Glutamatergic neuron (in vitro differentiated cells): ENCODE measurements at places on chromosomes 12 and 14. TPM values are rescaled to one million over a fixed set of nuclear protein-coding genes. Genes with fewer than 3 reads are reported as not detected.

Gene ASB8
- total RNA-seq: 43.5 TPM

- H3K27me3 ChIP-seq: peaks cover 1% of the 10 kb centered on the region
- H3K36me3 ChIP-seq: peaks cover 5% of the 10 kb centered on the region
- H3K27ac ChIP-seq: no peak overlapping the region
- H3K4me3 ChIP-seq: no peak overlapping the region
- no peak for DNase-seq
Observed at GRCh38 chr14:53195949-53196348, 42.8 kb upstream of the DDHD1 start.

Gene SPTB
- 1.9 TPM for total RNA-seq

DNA sequence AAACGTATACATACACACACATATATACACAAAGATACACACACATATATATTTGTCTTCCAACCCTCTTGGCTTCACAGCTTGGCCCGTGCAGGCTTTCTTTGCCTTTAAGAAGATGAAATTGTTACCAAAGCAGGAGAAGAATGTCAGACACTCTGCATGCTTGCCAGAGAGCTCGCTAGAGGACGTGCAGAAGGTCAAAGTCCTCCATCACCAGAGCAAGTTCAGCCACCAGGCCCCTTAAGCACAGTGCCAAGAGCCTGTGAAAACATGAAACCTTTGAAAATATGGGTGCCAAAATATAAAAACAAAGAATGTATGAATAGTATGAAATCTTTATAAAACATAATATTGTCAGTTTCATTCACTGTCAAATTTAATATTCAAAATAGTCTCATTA lies 14.9 kb upstream of the MCRS1 start:
- DNase-seq: no peak
- H3K27me3 ChIP-seq: peaks cover 4% of the 10 kb centered on the region
- peaks cover 28% of the 10 kb centered on the region for H3K4me1 ChIP-seq
- H3K27ac ChIP-seq: no peak overlapping the region
- H3K4me3 ChIP-seq: no peak overlapping the region
- H3K36me3 ChIP-seq: no peaks in the 10 kb centered on the region

DNA sequence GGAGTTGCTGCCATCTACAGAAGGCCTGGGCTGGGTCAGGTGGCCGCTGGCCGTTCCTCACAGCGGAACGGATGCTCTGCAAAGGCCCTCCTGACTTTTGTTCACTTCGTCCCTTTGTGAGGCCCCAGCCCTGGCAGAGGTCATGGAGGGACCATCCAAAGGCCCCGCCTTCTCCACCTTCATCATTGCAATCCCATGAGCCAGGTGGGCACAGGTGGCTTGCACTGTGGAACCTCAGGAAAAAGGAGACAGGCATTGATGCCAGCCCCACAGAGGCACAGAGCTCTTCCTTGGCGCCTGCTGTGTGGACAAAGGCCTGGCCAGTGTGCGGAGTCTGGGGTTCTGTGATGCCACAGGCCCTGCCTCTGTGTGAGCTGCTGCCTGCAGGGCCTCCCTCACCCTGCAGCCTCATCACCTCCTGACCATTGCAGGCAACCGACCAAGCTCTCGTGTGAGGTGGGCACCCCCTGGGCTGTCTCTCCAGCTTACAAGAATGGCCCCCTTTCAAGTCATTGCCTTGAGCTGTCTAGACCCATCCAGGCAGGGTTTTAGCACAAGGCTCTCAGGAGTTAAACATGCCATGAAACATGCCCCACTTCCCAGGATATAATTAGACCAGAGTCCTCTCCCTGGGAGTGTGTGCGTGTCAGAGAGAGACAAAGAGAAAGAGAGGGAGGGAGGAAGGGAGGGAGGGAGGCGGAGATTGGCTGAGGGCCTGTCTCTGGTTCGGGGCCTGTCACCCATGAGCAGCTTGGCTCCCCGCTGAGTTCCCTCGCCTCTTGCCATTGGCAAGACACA lies 19.3 kb downstream of the NFKBIA start:
- no peak for DNase-seq
- peak overlapping the region; percentile 66 for H3K27ac ChIP-seq
- peaks cover 13% of the 10 kb centered on the region for H3K4me1 ChIP-seq
- H3K27me3 ChIP-seq: no peaks in the 10 kb centered on the region

GRCh38 chr12:106195621-106196027 lies 52.2 kb downstream of the CKAP4 start:
- peaks cover 8% of the 10 kb centered on the region for H3K4me1 ChIP-seq
- H3K27me3 ChIP-seq: peaks cover 5% of the 10 kb centered on the region
- DNase-seq: no peak
- no peak overlapping the region for H3K27ac ChIP-seq

GRCh38 chr14:73238424-73238852 lies 1.1 kb downstream of the PAPLN start:
- peaks cover 22% of the 10 kb centered on the region for H3K27me3 ChIP-seq
- no peak overlapping the region for H3K27ac ChIP-seq
- no peak for DNase-seq
- H3K4me1 ChIP-seq: peaks cover 19% of the 10 kb centered on the region

GRCh38 chr12:104973250-104973649 lies 12.9 kb upstream of the NOPCHAP1 start:
- no peak for DNase-seq
- no peaks in the 10 kb centered on the region for H3K36me3 ChIP-seq
- H3K4me3 ChIP-seq: no peak overlapping the region
- no peaks in the 10 kb centered on the region for H3K4me1 ChIP-seq

Gene OR6C2
- total RNA-seq: not detected
